ENCODE measurements at places on chromosomes 1 and 21. TPM values are rescaled to one million over a fixed set of nuclear protein-coding genes. Genes with fewer than 3 reads are reported as not detected.

TMPRSS15 gene
- not detected for total RNA-seq

TMPRSS3 gene
- under 0.01 TPM for total RNA-seq

REG4 gene
- total RNA-seq = not detected

NAV1 gene
- 6.3 TPM for total RNA-seq

GPR52 gene
- 0.26 TPM for total RNA-seq

ZNF692 gene
- 6.6 TPM for total RNA-seq

ARHGAP29 gene
- 171 TPM for total RNA-seq

NUAK2 gene
- total RNA-seq = 3.1 TPM

MACO1 gene
- total RNA-seq = 16.8 TPM

HPDL gene
- total RNA-seq = 1.6 TPM

SPRR2F gene
- not detected for total RNA-seq

C1orf146 gene
- total RNA-seq = not detected

Data from dermis microvascular lymphatic vessel endothelial cell (primary cell).